Left ventricle myocardium inferior (tissue), 1 donor: ENCODE measurements at places on chromosomes 1 and 21. TPM values are rescaled to one million over a fixed set of nuclear protein-coding genes. Genes with fewer than 3 reads are reported as not detected.

DNA sequence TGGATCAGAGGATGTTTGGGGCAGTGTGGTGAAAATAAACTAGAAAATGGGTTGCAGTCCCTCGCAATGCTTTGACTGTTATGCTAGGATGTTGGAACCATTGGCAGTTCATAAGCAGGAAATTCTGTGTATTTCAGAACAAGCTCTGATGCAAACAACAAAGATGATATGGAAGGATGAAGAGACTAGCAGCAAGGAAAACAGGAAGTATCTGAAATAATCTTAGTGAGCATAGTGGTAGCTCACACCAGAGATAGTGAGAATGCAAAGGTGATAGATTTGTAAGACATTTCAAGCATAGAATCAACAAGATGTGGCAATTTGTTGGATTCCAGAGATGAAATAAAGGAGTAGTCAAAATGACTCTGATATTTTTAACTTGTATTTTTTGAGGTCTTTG is 11.1 kb upstream of the RCC1 start:
- no peak for DNase-seq

GRCh38 chr1:165861911-165862310 is 34.5 kb downstream of the UCK2 start:
- DNase-seq, result no peak

GRCh38 chr1:25106976-25107642 is 125.2 kb downstream of the SYF2 start:
- DNase-seq, result no peak

DNA sequence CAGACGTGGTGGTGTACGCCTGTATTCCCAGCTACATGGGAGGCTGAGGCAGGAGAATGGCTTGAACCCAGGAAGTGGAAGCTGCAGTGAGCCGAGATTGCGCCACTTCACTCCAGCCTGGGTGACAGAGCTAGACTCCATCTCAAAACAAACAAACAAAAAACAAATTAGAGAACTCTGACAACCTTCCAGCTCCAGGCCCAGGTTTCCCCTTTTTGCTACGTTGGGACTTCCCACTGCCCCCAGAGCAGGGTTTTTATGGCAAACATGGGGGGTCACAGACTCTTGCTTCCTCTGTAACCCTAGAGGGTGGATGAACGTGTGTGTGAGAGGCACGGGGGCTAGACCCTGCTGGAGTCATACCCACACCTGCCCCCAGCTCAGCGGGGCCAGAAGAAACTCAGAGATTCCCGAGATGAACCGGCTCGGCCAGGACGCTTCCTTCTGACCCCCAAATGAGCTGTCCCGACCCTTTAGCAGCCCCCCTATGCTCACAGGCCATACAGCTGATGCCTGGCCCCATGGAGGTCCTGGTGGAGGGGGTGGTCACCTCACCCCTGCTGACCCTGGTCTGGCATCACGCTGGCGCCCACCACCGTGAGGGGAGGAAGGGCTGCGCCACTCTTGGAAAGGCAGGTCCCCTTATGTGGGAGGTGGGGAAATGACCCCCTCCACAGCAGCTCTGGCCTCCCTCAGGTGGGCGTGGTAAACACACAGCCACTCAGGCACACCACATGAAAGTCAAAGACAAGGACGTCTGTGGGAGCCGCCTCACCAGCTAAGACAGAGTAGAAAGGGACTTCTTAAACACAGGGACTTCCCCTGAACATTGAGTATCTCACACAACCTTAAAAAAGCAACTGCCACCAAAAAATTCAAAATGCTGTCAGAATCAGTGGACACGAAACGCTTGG is 7.1 kb downstream of the GPR157 start:
- no peak for DNase-seq

- DNase-seq, result peak; percentile 15
Observed at GRCh38 chr21:26715878-26716506, 129.2 kb downstream of the ADAMTS1 start.

DNA sequence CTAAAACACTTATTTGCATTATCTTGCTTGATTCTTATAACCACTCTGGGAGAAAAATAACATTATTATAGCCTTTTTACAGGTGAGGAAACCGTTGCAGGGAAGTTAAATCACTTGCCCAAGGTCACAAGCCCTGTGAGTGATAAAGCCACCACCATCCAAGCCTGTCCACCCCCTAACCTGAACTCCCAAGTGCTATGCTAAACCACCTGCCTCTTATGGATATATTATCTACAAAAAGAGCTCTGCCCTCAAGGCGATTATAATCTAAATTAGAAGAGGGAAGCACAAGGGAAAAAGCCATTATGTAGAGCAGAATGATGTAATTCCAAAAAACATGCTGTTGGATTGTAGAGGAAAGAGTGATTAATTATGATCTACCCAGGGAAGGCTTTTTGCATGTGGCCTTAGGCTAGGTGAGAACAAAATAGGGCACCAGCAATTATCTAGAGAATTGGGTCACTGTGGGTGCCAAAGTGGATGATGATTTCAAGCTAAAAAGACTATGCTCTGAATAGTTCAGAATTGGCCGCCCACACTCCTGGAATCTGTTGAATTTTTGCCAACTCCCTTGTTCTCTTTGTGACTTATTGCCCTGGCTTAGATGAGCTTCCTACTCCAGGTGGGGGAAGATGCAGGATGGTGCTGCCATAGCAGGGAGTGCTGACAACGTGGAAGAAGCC is 205.3 kb downstream of the FGGY start:
- DNase-seq, result no peak

- no peak for DNase-seq
Observed at GRCh38 chr1:29700491-29700890, 464.2 kb downstream of the PTPRU start.

GRCh38 chr1:94892604-94893254 is 34.2 kb downstream of the CNN3 start:
- DNase-seq, result no peak

DNA sequence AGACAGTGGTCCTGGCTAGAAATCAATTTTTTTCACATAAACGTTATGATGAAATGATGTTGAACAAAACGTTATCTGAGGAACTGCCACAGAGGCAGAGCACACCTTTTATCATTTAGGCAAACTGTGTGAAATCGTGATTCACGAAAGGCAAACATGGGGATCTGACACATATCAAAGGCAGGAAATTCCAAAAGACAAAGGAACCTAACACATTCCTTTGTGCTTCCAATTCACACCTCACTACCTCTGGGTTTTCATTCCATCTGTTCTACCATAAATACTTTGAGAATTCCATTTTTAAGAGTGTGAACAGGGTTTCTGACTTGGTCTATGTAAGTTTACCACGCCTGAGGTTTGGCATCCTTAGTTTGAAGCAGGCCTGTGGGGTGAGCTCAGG is 119.5 kb upstream of the KRTAP19-8 start:
- no peak for DNase-seq

DNA sequence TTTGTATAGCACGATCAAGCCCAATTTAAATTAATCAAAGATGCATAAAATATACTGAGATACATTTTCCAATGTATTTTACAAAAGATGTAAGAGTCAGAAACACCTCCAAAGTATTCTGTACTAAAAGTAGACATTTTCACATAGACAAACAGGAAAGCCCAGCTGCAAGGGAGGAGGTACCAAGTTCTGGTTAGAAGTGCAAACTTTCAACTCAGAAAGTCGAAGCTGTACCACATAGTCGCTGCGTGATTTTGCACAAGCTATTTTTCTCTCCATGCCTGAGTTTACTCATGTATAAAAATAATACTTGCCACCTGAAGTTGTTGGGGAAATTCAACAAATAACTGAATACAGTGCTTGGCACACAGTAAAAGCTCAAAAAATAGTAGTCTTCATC is 5.6 kb upstream of the HNRNPU start:
- DNase-seq, result no peak

GRCh38 chr21:42032968-42033367 is 22.8 kb upstream of the ZBTB21 start:
- DNase-seq, result no peak

DNA sequence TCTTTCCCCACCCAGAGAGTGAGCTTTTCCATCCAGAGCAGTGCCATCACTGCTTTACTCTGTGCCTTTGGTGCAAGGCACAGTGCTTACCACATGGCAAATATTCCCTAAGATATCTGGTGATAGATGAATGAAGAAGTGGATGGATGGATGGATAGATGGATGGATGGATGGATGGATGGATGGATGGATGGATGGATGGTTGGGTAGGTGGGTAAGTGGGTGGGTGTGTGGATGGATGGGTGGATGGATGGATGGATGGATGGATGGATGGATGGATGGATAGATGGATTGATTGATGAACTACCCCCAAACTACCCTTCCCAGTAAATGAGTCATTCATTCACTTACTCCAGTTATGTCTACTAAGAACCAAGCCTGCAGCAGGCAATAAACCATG is 42.9 kb upstream of the SLC44A3 start:
- no peak for DNase-seq

DNA sequence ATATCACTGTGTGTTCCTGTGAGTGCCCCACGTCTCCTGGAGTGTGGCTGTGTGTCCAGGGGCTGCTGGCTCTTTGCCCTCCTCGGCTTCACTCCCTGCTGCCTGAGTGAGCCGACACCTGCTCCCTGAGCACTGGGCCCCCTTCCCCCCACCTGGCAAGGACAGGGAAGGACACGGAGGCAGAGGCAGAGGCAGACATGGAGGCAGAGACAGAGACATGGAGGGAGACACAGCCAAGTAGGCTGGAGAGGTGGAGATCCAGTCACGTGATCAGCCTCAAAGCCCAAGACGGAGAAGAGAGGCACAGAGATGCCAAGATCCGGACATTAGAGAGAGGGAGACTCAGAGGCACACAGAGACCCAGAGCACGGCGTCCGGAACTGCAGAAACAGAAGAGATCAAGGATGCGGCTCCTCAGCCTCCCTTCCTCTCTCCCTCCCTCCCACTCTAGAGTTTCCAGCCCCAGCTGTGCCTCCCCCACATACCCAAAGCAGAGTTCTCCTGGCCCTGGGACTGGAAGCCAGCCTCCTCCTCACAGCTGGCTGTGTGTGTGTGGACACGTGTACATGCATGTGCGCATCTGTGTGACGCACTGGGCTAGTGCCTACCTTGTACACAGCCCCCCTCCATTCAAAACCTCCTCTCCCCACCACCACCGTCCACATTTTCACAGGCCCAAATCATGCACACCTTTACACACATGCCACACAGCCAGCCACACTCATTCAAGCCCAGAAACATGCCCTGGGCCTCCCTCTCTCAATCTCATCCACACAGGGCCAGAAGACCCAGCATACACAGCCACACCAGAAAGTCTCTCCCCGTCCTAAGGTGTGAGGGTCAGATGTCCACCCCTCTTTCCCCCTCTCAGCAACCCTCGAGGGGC is 39.1 kb upstream of the WASF2 start:
- peak; percentile 78 for DNase-seq

DNA sequence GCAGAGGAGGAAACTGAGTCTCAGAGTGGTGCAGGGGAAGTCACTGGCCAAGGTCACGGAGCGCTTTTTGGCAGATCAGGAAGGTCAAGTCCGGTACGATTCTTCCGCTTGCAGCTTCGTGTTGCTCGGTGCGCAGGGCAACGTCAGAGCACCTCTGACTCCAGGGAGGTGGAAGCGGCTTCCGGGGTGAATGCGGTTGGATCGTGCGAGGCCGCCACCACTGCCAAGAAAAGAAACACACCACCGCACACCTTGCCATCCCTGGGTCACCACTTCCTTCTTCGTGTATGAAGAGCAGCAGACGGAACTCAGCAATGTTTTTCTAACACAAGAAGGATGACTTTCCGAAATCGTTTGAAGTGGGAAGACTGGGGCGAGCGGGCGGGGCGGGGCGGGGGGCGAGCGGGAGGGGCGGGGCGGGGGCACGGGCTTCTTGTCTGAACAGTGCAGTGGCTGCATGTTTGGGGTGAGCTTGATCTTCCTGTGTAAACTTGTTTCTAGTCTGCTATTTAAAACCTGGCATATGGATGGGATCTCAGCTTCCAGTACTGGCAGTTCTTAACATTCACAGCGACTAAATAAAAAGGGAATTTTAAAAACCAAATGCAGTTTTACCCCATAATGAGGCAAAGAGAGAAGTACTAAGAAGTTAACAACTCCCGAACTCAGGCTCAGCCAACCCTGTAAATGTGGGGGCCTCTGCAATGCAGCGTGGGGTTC is 300.0 kb downstream of the RRAGC start:
- DNase-seq, result no peak

GRCh38 chr21:42175110-42175710 is 43.7 kb upstream of the ABCG1 start:
- DNase-seq, result no peak

DNA sequence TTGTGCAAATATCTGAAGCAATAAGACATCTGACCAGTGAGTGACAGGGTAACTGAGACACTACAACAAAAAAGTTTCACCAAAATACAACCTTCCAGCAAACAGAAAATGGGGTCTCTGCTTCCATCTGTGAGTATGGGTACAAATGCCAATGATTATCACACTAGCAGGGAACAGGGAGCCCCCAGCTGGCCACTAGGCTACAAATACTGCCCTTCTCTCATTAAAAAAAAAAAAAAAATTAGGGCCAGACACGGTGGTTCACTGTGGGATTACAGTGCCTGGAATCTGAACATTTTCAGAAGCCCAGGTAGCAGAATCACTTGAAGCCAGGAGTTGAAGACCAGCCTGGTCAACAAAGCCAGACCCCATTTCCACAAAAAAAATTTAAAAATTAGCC is 48.4 kb upstream of the EDARADD start:
- no peak for DNase-seq

GRCh38 chr1:27545876-27546275 is 55.9 kb upstream of the WASF2 start:
- peak; percentile 13 for DNase-seq

- no peak for DNase-seq
Observed at GRCh38 chr1:211336775-211337174, 10.1 kb downstream of the TRAF5 start.

DNA sequence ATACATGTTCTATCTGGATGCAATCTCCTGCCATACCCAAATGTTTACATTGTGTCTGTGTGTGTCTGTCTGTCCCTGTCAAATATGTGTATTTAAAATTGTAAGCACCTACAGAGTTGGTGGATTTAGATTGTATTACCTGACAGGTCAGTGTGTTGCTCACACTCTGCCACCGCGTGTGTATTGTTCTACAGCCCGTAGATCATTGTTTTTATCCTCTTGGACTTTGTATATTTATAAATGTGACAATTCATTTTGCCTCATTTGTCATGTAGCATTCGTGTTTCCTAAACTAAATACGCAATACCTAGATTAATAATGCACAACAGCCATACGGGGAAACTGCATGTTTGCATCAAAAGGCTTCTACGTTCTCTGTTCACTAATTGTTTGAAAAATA is 634 bp downstream of the ALG14 start:
- DNase-seq, result no peak

- no peak for DNase-seq
Observed at GRCh38 chr1:151898519-151898991, 10.8 kb downstream of the THEM4 start.

The MEX3A gene
- 0.16 TPM for total RNA-seq

The GBP6 gene
- total RNA-seq, result 0.08 TPM

The HAX1 gene
- 178 TPM for total RNA-seq

The SV2A gene
- 0.44 TPM for total RNA-seq

The MTARC1 gene
- 8.3 TPM for total RNA-seq

The CD101 gene
- 0.74 TPM for total RNA-seq

The DNAJC28 gene
- total RNA-seq, result 6.5 TPM

The EDARADD gene
- total RNA-seq, result 1.4 TPM
